Left forelimb (tissue), 1 donor: ENCODE measurements at places on chromosomes 2 and 18.
A peak's percentile ranks its signal among the peaks of the same experiment; 100 is the strongest.

DNA sequence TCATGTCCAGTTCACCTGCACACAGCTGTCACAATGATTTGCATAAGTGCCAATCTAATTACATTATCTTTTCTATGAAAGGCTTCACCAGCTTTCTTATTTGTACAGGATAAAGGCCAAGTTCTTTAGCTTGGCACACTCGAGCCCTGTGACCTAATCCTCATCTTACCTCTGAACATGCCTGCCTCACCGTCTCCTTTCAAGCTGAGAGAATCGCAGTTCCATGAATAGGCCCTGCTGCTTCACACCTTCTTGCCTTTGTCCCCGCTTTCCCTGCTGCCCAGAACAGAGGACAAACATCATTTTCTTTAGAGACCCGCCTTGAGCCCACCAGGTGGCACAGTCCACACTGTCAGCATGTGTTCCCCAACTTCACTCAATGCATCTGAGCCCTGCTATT, 1094.7 kb downstream of the BCL11A start:
- DNase-seq = no peak

- DNase-seq = no peak
These were observed 64.0 kb downstream of the WDR7 start for GRCh38 chr18:56715121-56715520.

- DNase-seq = no peak
These were observed 211.4 kb upstream of the PARD3B start for GRCh38 chr2:204333861-204334260.

DNA sequence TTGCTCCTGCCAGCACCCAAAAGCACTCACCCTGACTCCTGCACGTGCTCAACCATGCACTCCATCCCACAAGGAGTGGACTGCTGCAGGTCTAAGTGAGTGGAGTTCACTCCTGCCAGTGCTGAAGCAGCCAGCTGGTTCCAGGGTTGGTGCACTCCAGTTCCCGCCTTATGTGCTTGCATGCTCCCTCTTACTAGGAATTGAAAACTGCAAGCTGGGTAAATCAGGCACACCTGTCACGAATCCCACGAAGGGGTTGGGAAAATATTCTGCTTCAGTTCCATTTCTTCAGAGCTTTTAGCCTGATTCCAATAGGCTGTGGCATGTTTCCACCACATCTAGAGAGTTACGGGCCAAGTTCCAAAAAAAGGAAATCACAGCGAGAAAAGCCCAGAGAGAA, 1365.5 kb upstream of the CHAC2 start:
- DNase-seq = no peak

- peak; percentile 37 for DNase-seq
These were observed 103.9 kb upstream of the HS6ST1 start for GRCh38 chr2:128422571-128422970.

DNA sequence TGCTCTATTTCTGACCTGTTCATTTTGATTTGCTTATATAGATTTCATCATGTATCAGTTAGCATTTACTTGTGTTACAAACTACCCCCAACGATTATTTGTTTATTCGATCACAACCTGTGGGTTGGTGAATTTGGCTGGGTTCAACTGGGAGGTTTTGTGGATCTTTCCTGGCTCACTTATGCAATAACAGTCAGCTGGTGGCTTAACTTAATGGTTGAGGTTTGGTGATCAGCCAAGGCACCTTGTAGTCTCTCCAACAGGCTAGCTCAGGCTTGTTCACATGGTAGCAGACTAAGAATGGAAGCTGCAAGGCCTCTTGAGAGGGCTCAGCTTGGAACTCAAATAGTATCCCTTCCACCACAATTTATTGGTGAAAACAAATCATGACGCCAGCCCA, 5.4 kb upstream of the PUM2 start:
- DNase-seq = no peak

- no peak for DNase-seq
These were observed 253.0 kb upstream of the NCKAP5 start for GRCh38 chr2:133821107-133821760.

- no peak for DNase-seq
These were observed 266.3 kb downstream of the MTX2 start for GRCh38 chr2:176535467-176536113.

DNA sequence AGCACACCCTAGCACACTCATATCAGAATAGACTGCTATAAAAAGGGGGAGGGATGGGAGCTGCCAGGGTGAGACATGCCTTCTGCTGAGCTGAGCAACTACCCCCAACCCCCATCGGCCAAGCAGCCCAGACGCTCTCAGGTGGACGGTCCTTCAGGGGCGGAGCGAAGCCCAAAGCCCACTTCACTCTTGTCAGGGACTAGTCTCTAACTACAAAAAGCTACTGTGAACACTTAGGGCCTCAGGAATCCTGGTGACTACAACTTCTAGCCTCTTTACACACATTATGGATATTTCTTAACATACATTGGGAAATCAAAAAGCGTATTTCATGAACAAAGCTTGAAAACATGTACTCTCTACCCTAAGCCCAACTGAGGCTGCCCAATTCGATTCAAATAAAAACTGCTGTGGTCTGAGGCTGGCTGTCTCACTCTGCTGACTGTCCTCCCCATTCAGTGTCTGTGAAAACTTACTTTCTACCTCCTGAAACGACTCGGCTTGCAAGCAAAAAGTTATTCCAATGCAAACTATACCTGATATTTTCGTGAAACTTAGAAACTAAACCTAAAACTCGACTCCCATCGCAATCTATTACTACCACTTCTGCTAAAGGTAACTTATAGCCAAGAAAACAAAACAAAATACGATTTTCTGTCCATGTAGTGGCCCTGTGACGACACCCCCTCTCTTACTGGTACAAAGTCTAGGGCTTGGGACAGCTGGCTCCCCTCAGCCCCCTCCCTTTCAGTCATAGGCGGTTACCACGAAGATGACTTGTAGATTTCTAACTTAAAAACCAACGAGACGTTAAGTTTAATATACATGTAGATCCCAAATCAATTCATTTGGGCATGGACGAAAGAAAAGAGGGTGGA, 1.2 kb downstream of the SERTAD2 start:
- DNase-seq = no peak

DNA sequence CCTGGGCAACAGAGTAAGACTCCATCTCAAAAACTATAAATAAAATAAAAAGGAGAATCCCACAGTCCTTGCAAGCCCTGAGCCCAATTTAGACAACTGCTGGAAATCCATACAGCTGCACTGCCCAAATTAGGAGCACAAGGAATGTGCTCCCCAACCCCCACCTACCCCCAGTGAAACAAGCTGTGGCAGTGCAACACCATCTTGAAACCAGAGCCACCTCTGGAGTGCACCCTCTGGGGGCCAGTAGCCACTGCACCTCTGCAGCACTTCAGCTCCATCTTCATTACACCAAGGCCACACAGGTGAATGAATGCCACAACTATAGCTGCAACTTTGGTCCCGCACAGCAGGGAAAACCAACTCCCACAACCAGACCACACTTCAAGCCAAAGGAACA, 37.3 kb downstream of the USP34 start:
- DNase-seq = no peak

- DNase-seq = no peak
These were observed 581.7 kb downstream of the ARHGAP15 start for GRCh38 chr2:143710879-143711278.

- DNase-seq = no peak
These were observed 127.8 kb downstream of the TRIB2 start for GRCh38 chr2:12844511-12844910.

DNA sequence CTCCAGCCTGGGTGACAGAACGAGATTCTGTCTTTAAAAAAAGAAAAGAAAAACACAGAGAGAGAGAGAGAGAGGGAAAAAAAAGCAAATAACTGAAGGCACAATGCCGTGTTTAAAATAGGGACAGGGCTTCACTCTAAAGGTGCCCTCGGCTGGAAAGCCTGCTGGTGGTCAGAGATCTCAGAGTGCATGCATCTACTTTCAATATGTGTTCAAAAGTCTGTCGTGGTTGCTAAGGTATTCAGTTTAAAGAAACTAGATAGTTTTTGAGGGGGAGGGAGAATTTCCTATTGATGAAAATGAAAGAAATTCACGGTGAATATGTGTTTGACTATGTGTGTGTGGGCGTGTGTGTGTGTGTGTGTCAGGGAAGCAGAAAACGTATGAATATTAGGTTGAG, 11.0 kb upstream of the CBLN2 start:
- DNase-seq = no peak
